ENCODE measurements at places on chromosomes 3 and 15. TPM values are rescaled to one million over a fixed set of nuclear protein-coding genes. Genes with fewer than 3 reads are reported as not detected.

GRCh38 chr15:55526559-55527036, 18.6 kb upstream of the DNAAF4 start:
- DNase-seq: peak; percentile 62

DNA sequence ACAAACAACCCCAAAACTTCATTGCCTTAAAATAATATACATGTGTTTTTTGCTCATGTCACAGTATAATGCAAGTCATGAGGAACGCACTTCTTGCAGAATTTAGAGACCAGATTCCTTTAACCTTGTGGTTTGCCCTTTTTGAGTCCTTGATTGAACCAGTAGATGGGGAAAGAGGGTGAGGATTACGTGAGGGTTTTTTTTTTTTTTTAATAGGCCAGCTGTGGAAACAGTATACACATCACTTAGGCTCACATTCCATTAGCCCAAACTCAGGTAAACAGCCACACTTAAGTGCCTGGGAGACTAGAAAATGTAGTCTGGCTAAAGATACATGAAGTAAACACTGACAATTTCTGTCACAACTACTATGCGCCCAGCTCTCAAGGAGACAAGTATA, 114.9 kb upstream of the MLF1 start:
- no peak for DNase-seq

KNL1 gene
- total RNA-seq: 14.2 TPM

DNA sequence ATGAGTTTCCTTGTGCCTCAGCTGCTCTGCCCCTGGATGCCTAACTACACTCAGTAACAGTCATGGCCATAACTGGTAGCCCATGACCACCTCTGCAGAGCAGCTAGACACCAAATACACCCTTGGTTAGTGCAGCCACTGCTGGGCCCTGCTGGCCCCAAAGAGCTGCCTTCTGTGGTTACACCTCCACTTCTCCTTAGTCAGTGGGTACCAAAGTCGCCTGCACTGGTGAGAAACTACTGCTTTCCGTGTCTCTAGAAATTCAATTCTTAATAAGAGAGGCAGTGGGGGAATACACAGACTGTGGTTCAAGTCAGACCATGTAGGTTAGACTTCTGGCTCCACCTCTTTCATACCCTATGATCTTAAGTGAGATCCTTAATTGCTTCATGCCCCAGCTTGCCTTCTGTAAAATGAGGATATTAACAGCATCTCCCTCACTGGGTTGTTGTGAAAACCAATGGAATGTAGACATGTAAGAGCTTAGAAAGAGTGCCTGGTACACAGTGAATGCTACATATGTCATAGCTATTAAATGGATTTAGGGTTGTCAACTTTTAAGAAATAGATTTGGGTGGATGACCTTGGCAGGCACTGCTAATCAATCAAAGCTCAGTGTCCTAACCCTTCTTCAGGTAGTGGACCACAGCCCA, 18.2 kb downstream of the HEG1 start:
- no peak for DNase-seq

DNA sequence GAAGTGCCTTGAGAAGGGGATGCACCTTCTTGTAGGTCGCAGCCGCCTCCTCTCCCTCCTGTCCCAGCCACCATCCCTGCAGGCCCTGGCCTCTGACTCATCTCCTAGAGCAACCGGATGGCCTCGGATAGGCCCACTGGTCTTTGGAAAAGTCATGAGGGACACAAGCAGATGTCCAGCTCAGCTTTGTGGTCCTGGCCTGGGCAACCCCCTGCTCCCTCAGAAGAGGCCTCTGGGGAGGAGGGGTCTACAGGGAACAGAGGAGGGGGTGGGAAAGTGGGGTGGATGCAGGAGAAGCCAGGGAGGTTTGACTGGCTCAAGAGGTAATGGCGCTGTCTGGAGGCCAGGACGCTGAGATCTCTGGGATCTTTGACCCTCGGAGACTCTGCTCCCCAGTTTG, 259.2 kb upstream of the TLE3 start:
- DNase-seq: no peak

SMCO1 gene
- not detected for total RNA-seq

GRCh38 chr15:75723847-75724660, 11.4 kb upstream of the CSPG4 start:
- peak; percentile 92 for DNase-seq

DNA sequence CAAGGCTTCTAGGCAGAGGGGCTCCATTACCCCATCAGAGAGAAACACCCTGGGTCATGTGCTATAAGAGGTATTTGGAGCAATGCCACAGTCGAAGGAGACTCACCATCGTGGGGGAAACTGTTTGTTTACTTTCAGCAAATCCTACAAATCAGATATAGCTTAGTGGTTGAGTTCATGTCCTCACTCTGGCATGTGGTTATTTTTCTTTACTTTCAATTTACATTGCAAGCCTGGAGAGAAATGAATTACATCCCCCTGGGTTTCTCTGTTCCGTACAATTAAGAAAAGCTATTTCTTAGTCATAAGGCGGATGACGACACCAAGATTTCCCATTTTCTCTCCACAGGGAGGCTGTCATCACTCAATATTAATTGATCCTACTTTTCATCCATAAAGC, 36.9 kb downstream of the RFTN1 start:
- DNase-seq: peak; percentile 80

DNA sequence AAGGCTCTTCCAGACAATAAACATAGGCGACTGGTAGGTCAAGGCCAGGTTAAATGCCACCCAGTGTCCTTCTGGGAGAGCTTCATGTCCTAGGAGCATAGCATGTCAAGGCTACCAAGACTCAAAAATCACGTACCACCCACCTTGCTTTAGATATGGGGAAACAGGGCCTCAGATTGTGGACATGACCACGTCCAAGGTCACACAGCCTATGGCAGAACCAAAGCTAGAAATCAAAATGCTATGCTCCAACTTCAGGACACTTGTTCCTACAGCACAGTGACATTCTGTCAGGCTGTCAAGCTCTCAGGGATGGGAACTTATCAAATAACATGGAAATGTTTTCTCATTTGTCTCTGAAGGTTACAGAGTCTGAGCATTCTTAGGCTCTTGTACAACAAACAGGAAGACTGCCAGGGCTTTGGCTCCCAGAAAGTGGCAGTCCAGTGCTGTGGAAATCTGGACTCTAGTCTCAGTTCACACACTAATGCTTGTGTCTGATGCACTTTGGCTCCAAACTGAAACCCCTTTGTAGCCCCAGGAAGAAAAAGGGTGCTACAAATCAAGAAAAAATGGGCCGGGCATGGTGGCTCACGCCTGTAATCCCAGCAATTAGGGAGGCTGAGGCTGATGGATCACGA, 170.4 kb upstream of the LPP start:
- DNase-seq: no peak

GRCh38 chr3:34013818-34014570, 215.6 kb downstream of the PDCD6IP start:
- DNase-seq: no peak

DNA sequence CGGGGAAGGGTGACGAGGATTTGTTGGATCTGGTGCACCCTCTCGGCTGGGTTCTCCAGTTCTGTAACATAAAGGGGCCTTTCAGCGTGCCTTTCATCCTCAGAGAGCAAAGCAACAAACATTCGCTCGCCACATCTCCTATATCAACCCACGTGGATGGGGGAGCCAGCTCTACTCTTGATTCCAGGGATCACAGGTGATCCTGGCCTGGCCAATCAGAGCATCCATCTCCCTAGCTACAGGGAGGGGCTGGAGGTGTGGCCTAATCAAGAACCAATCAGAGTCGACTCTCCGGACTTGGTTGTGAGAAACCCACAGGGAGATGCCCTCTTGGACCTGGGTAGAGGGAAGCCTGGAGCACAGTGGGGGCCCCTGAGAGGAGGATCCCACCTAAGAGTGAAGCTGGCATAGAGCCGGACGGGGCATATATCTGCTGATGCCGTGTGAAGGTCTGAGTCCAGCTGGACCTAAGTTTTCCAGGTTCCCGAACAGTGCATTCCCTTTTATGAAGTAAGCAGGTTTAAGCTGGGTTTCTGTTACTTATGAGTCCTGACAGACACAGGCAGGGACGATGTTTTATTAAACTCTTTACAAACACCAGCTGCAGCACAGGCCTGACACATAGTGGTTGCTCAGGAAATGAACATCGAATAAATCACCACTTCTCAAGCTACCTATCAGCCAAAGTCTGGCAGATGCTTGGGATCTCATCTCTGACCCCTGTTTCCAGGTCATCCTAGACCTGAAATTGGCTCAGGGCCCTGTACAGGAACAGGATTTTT, 50.7 kb upstream of the RAD18 start:
- no peak for DNase-seq

- DNase-seq: no peak
These were observed 121.9 kb upstream of the PHLDB2 start for GRCh38 chr3:111737047-111737705.

DNA sequence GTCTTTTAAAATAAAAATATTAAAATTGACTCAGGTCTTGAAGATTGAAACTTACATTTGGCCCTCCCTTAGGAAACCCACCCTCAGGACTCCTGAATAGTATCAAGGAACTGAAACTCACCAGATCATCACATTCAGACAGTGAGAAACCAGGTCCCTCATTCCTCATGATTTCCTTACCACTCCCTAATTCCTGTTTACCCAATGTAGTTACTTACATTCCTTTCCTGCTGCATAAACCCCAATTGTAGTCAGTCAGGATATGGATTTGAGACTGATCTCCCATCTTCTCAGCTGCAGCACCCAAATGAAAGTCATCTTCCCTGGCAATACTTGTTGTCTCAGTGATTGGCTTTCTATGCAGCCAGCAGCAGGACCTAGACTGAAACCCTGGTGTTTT, 8.6 kb downstream of the ATP13A4 start:
- DNase-seq: no peak

DNA sequence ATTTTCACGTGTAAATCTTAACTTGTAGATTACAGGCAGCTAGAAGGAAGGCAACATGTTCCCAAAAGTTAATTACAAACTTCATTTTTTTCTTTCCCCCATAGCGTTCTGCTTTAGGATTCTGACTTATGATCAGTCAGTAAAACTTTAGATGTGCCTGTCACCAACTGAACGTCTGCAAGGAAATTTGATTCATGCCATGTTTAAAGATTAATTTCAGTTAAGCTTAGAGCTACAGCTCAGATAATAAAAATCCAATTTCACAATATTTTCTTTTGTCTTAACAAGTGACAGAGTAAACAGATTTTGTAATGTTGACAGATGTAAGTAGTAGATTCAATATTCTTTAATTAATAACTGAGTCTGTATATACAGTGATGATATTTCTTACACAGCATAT, 253.1 kb downstream of the NFKBIZ start:
- no peak for DNase-seq

DNA sequence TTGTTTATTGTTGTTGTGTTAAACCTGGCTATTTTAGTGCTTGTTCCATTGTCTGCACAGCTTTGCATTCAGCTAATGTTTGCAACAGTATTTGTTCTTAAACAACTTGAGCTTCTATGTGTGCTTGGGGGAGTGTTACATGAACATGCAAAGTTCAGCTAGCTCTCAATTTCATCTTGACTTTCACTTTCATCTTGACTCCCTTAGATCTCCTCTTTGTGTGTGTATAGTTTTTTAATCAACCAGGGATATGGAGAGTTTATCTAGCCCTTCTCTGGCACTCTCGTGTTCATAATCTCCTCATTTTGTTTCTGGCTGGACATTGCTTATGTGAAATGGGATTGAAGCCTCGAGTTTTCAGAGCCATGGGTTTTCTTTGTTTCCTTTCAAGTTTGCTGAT, 212.4 kb upstream of the ZBTB20 start:
- DNase-seq: no peak

DNA sequence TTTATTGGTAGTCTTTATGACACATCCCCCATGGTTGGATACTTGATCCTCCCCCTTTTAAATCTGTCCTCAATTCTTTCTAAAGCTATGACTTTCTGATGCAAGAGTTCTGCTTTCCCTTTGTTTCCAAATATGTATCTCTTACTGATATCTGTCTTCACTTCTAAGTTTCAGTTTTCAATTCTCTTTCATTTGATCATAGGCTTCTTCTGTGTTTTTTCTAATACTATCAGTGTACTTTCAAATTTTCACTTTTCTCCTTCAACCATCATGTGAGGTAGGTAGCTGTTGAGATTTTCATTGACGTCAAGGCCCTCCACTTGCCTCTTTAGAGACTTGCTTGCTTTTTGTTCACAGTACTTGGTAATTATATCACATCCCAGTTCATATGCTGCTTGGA, 436.5 kb downstream of the CNTN4 start:
- DNase-seq: no peak

GRCh38 chr3:102229062-102229655, 205.7 kb upstream of the ZPLD1 start:
- peak; percentile 55 for DNase-seq

RAB27A gene
- total RNA-seq: 6.8 TPM

- no peak for DNase-seq
These were observed 43.0 kb upstream of the NTRK3 start for GRCh38 chr15:88299497-88299896.

DNA sequence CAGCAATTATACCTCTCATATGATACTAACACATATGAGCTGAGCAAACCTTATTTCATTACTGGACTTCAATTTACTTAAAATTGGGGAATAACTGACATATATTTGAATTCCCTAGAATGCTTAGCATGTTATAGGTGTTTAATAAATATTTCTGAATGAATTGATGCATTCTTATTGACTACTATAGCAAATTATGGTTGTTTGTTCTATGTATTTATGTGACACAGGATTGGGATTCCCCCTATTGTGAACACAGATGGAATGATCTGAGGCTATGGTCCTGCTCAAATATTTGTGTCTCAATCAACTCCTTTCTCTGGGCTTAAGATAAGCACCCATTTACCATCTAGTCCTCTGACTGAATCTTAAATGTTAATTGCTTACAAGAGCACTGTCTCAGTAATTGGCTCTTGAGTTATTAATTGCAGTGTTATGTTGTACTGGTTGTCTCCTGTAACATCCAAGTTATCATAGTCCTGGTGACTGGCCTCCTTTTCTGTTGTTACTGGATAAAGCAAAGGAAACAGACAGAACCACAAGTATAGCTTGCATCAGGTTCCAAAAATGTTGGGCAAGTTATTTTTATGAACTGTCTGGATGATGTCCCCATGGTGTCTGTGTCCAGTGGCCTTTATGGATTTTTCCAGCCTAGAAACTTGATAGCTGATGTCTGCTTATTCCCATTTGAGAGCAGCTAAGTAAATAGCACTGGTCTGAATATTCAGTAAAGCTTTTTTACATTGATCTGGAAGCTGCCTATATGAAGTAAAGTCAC, 2.3 kb upstream of the UACA start:
- peak; percentile 54 for DNase-seq

- no peak for DNase-seq
These were observed 521.2 kb downstream of the FOXP1 start for GRCh38 chr3:71062037-71062932.

GRCh38 chr3:75983111-75983510, 197.8 kb upstream of the ZNF717 start:
- DNase-seq: no peak

ZNF860 gene
- 1.3 TPM for total RNA-seq

GRCh38 chr3:187922704-187923416, 177.6 kb upstream of the BCL6 start:
- no peak for DNase-seq

GRCh38 chr3:17195192-17195611, 310.4 kb downstream of the PLCL2 start:
- no peak for DNase-seq

DNA sequence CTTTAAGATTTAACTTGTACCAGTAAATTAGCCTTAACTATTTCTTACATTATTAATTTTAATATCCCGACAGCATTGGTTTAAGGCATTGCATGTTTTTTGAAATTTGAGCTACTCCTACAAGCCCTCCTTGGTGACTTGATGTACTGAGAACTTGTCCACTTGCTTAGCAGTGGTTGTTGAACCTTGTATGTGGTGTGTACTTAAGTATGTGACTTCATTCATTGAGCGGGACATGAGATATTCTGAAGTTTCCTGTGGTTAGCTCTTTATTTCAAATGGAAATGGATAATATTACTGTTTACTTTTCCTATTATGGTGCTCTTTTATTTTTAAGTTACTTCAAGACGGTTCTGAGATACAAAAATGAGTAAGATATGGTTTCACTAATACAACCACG, 3.6 kb upstream of the COL6A5 start:
- DNase-seq: no peak

Data from dermis microvascular lymphatic vessel endothelial cell (primary cell).